ENCODE measurements at places on chromosomes 11 and 22.

GRCh38 chr22:23686416-23687024 is 4.3 kb upstream of the RGL4 start:
- DNase-seq: no peak

DNA sequence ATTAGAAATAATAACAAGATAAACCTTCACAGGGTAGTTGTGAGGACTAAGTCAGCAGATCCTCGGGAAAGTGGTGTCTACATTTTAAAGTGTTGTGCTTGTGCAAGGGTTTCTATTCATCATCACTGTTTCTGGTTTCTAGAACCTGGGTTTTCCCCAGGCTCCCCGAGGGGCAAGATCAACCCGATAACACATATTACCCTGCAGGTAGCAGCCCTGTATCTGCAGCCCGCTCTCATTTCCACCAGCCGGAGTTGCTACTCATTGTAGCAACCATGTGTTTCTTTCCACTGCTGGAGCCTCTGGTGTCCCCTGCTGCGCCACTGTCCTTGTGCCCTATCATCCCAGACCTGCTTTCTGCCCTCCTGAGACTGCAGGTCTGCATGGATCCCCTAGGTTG is 67.0 kb downstream of the MIAT start:
- DNase-seq: no peak

GRCh38 chr11:116580799-116581198 is 192.0 kb downstream of the BUD13 start:
- DNase-seq: peak; percentile 82

- DNase-seq: no peak
Observed at GRCh38 chr11:127737499-127737898, 736.9 kb upstream of the KIRREL3 start.

DNA sequence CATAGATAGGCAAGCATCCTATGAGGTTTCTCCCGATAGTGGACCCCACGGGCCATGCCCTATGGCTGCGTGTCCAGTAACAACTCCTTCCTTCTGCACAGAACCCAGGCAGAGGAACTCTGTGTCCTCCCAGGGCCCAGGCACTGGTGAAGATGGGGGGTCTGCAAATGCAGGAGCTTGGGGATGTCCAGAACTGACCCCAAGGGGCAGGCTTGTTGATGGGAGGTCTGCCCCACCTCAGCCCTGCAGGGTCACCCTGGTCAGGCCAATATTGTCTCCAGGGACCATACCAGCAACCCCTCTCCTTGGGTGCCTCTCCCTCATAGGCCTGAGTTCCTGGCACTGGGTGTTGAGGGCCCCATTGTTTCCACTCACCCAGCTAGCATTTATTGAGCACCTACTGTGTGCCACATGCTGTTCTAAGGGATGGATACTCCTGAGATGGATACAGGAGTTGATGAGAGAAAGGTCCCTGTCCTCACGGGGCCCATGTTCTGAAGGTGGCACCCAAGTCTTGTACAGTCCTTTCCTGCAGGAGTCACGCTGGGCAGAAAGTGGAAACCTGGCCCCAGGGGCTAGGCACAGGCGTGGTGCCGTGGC is 26.3 kb upstream of the TXNRD2 start:
- DNase-seq: no peak

GRCh38 chr11:133115099-133115498 is 417.2 kb downstream of the OPCML start:
- no peak for DNase-seq

DNA sequence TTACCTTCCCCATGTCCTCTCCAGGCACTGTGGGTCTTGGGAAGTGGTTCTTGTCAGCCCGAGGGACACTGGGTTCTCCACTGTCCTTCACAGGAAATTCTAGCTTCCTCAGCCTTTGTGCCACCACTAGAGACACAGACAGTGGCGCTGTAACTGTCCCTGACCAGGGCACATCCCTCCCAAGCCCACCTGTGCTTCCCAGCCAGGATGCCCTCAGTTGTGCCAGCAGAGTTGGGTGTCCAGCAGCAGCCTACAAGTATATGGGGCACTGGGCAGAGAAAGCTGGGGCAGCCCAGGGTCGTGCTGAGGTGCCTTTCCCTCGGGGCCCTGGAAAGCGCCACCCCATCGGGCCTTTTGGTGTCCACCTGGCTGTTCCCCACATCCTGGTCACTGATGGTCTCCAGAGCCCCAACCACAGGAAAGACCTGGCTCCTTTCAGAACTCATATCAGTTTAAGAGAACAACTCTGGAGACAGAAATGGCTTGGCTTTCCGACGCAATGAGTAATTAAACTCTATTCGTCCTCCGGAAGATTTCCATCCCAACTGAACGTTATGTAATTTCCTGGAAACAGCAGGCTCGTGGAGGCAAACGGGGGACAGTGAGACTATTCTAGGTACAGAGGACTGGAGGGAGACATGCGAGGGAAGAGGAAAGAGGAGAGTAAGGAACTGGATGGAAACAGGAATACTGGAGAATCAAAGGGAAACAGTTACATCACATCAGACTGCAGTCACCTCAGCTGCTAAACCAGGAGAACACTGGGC is 28.6 kb downstream of the PPP2R1B start:
- no peak for DNase-seq

DNA sequence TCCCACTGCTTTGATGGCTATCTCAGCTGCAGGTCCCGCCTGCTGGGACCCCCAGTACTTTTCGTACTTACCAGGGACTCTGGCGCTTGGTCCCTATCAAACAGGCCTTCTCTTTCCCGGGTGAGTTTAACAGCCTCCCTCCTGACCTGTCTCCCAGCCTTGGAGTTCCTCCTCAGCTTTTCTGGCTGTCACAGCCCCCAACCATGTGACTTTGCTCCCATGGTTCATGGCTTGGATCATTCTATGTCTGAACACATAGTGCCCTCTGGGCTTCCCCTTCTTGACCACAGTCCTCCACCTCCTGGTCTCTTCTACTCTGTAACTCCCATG is 56.9 kb downstream of the PARVA start:
- no peak for DNase-seq

DNA sequence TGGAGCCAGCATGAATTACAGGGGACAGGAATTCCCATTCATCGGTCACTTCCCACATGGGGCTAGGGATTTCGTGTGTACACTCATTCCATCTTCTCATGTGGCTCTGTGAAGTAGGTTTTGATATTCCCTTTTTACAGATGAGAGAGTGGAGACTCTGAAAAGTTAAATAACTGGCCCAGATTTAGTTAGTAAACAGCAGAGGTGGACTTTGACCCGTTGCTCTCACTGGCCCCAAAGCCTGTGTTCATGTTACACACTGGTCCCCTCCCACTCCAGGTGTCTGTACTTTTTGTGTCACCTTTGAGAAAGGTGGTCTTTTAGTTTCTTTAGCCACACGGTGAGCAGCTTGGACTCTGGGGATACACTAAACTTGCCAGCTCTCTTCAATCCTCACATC is 108.5 kb downstream of the MICAL2 start:
- no peak for DNase-seq

DNA sequence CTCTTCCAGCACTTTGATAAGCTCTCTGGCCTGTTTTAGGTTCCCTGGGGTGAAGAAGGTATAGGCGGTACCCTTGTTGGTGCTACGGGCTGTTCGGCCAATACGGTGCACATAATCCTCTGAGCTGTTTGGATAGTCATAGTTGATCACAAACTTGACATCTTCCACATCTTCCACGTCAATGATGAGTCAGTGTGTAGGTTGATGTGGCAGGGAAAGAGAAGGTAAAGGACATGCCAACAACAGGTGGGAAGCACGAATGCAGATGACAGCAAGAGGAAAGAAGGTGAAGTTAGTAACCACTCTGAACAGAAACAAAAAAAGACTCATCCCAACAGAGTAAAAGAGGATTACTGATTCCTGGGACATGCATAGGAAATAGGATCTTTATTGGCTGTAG is 18.2 kb downstream of the DDX17 start:
- no peak for DNase-seq

- DNase-seq: no peak
Observed at GRCh38 chr22:32558681-32559355, 84.2 kb downstream of the FBXO7 start.

DNA sequence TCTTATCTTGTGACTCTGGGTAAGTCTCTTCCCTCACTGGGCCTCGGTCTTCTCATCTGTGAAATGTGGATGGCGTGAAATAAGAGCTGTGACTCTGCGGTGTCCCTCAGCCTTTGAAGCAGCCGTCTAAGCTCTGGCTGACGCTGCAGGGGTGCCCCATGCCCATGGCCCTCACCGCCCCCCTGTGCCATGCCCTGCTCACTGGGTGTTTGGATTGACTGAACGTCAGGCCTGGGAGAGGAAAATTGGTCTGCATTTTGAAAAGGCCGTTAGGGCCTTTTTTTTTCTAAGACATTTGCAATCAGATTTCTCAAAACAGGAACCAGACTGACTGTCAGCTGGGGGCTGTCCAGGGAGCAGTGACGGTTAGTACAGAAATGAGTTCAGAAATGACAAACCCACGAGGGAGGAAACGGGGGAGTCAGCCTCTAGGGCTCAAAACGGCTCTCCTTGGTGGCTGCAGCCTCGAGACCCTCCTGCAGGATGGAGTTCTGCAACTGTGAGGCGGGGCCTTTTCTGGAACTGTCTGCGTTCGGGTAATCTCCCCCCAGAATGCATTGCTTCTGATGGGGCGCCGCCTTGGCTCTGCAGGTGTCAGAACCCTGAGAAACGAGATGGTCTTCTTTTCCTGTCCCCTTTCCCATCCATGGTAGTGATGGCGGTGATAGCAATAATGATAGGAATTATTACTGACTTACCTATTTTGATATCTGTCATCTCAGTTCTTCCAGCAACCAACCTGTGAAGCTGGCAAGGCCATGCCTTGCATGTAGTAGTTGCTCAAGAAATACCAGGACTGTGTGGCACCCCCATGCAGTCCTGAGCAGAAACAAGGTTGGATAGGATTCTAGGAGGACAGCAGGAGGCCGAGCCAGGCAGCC is 2.0 kb downstream of the GRK2 start:
- no peak for DNase-seq

GRCh38 chr22:30945653-30946052 is 22.9 kb downstream of the MORC2 start:
- DNase-seq: no peak

DNA sequence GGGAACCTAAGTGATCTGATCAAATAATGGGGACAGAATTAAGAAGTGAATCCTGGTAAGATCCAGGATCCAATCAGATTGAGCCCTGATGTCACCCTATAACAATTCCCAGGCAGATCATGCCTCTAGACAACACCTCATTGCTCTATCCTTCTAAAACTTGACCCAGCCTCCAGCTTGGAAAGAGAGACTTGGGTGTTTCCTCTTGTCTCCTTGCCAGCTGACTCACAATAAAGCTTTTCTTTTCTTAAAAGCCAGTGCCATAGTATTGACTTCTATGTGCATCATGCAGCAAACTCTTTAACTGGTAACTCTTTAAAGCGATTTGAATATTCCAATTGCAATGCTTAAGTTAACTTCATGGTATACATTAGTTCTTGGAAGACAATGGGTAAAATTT is 109.6 kb upstream of the CHORDC1 start:
- no peak for DNase-seq

- no peak for DNase-seq
Observed at GRCh38 chr11:82191695-82192094, 542.0 kb downstream of the FAM181B start.

DNA sequence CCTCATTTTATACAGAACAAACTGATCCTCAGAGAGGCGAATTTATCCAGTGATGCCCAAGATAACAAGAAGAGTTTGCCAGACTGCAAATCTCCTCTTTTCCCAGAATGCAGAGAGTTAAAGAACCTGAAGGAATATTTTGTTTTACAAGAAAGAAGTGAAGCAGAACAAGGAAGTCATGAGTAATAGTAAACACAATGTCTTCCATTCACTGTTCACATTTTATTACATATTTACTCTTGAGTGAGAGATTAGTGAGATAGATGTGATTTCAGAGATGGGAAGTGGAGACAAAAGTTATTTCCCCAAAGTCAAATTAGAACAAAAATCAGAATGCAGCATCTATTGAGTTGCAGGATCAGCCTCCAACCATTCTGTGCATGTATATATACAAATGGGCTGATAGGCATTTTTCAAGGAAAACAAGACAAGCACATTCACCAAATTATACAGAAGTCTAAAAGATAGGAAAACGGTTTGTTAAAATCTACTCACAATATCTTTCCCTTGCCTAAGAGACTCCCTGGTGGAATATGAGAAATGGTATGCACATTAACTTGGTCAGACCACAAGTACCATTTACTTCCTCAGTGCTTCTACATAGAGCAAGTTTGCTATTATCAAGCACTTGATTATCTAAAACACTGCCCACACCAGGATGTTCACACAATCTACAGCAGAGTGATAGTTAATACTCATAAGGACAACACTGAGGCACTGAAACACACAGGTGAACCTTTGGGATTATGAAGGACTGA is 12.0 kb downstream of the GUCY1A2 start:
- DNase-seq: no peak

- DNase-seq: no peak
Observed at GRCh38 chr22:38355275-38355674, 38.0 kb upstream of the CSNK1E start.

DNA sequence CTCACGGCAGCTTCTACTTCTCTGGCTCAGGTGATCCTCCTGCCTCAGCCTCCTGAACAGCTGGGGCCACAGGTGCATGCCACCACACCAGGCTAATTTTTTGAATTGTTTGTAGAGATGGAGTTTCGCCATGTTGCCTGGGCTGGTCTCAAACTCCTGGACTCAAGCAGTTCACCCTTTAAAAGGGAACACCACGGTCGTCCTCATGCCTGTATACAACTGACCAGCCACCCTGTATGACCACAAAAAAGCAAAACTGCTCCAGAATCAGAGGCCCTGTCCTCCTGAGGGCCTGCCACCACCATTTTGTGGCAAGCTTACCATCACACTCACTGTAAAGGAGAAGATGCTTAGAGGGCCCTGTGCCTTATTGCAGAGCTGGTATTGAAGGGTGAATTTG is 2.2 kb downstream of the GLB1L3 start:
- no peak for DNase-seq

DNA sequence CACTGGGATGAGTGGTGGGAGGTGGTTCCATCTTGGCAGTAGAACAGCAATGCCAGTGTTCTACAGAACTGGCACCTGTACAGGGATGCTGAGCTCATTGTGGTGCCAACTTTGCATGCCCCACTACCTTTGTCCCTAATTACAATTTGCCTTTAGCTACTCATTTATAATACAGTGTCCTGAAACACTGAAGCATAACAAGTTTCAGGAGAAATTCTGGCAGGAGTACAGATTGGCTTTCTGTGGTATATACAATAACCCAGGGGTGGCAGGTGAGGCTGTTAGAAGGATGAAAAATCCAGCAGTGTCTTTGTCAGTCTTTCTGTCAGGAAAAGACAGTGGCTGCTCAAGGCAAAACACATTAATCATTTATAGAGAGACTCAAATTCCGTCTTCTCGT is 240.3 kb downstream of the FAM76B start:
- no peak for DNase-seq

DNA sequence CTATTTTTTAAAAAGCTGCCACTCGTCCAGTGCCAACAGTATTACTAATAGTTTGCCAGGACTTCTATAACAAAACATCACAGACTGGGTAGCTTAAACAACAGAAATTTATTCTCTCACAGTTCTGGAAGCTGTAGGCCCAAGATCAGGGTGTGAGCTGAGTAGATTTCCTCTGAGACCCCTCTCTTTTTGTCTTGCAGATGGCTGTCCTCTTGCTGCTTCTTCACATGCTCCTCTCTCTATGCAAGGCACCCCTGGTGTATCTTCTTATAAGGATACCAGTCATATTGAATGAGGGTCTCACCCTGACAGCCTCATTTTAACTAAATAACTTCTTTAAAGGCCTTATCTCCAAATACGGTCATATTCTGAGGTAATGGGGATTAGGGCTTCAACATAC is 390.9 kb downstream of the DLG2 start:
- no peak for DNase-seq

GRCh38 chr22:27829620-27830019 is 28.1 kb upstream of the MN1 start:
- DNase-seq: no peak

GRCh38 chr22:46465345-46465720 is 72.1 kb downstream of the CELSR1 start:
- no peak for DNase-seq
